GF-D8 (cell line): ENCODE measurements at places on chromosomes 2 and 18.

DNA sequence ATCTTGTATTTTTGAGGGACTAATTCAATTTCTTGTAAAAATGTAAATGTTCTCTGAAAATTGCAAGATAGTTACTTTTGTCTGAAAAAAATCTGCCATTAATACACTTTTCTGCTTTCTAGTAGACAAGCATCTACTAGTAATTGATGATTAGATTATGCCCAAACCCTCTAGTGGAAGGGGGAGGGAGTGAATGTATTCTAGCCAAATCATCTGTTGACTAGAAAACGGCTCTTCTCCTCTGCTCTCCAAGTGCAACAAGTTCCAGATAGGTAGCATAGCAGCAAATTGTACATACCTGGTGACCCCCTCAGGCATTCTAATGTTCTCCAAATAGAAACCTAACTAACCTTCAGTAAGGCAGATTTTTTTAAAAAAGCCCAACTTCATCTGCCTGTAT is 58.6 kb downstream of the RELCH start:
- DNase-seq = no peak

DNA sequence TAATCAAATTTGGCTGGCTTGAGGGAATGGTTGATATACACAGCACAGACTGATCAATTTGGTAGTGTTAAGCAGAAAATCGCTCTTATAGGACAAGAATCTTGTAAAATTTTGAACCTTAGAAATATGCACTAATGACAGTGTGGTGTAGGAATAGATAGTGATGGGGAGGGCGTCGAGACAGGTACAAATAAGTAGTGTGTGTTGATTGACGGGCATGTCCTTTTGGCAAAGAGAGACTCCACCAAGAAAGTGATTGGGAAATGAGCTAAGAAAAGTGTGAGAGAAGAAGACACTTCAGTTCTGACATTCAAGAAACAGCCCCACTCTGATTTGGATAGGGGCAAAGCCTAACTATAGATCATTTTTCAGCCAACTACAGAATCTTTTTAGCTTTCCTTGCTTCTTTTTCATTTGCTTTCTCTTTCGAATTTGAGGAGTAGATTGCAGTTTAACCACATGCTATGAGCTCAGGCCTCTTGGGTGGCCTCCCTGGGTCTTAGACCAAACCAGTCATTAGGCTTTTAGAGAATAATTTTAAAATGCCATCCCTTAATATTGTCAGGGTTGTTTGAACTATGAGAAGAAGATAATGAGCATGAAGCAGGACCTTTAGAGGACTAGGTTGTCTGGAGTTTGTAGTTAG is 127.1 kb downstream of the CERS6 start:
- DNase-seq = no peak

- DNase-seq = no peak
Observed at GRCh38 chr2:1806254-1806653, 61.9 kb upstream of the PXDN start.

DNA sequence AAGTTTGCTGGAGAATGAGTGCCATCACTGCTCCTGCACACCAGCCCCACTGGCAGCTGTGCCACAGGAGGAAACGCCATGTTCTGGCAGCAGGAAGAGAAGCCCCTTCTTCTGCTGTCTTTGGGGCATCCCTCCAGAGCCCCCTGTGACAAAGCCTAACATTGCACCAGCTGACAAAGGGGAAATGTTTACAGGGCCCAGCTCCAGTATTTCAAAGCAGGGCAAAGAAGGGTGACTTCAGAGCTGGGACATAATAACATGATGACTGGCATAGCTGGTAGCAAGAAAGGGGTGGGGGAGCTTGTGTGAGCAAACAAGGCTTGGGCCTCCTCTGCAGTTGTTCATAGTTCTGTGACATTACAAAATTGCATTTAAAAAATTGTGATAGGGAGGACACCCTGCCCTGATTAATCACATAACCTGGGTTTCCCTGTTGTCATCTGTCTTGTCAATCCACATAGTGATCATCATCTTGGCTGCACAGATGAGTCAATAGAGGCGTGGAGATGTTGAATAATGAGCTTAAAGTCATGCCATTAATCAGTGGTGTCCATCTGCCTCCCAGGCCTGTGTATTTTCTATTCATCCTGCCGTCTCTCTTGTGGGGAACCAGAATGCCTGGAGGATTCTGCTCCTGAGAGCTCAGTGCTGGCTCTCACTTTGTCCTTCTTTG is 29.1 kb upstream of the PDIA6 start:
- DNase-seq = no peak

DNA sequence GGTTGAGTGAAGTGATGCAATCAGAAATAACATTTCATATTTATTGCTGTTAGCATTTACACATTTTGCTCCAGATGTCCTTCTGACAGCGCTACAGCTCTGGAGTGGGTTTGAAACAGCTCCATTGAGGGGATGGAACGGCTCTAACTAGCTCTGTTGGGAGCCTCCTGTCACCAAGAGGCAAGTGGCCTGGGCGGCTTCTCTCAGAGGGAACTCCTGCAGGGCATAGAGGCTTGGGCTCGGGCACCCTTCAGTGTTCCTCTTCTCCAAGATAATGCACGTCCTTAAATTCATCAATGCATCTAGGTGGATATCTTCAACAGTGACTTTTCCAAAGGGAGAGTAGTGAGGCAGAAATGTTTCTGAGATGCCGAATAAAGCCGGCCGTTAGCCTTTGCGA is 122.5 kb downstream of the CNTNAP5 start:
- DNase-seq = no peak

GRCh38 chr2:230668939-230669303 is 43.7 kb upstream of the CAB39 start:
- no peak for DNase-seq

DNA sequence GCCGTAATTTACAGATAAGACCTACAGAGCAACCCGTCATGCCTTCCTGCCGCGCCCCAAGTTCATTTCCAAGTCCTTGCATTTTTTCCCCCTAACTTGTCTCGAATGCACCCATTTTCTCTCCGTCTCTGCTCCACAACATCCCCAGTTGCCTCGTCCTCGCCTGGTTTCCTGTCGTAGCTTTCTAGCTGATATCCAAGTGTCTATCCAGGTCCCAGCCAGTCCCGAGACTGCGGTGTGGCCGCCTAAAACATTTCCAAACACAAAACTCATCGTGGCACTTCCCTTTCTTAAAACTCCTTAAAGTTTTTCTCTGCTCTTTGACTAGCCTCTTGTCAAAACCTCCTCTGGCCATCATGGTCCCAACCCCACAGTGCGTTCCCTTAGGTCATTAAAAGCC is 1.2 kb upstream of the BARD1 start:
- no peak for DNase-seq

DNA sequence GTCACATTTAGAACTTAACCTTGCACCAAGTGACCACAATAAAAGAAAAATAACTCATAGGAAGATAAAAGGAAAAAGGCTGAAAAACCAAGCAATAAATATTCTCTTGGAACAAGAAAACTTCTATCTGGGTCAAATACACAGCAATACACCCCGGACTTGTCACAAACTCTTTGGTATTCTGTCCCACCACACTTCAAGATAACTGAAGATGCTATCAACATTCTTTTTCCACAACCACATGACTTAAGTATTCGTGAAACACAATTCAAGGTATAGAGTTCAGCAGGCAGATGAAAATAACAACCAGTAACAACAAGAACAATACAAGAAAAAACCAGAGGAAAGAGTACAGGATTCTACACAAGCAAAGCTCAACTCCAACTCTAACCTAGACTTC is 18.0 kb downstream of the MBD2 start:
- DNase-seq = no peak

DNA sequence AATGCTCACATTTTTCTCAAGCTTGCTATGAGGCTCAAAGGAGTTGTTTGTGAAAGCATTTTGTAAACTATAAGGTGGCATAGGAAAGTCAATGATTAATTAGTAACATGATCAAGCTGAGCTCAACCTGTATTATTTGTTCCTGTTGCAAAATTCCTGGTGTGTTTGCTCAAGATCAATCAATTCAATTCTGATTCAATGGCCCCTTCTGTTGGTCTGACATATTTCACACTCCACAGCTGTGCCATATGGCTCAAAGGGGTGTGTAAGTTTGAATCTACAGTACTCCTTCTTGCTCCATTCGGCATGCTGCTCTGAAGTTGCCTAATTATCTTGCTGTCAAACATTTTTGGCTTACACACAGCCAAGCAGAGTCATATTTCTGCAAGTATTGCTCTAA is 341.6 kb upstream of the LRP1B start:
- DNase-seq = no peak

DNA sequence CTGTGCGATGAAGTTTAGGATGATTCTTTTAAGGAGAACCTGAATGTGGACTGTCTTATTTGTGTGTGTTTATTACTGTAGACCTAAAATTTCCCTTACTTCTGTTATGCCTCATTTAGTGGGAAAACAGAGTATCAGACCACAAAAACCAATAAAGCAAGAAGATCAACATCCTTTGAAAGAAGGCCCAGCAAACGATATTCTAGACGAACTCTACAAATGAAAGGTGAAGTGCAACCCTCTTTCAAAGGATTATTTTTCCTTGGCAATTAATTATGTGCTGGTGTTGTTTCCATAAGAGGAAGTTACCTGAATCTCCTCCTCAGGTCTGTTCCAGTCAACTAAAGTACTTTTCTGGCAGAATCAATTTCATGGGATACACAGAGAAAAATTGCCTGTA is 78.6 kb downstream of the EPB41L5 start:
- DNase-seq = no peak

DNA sequence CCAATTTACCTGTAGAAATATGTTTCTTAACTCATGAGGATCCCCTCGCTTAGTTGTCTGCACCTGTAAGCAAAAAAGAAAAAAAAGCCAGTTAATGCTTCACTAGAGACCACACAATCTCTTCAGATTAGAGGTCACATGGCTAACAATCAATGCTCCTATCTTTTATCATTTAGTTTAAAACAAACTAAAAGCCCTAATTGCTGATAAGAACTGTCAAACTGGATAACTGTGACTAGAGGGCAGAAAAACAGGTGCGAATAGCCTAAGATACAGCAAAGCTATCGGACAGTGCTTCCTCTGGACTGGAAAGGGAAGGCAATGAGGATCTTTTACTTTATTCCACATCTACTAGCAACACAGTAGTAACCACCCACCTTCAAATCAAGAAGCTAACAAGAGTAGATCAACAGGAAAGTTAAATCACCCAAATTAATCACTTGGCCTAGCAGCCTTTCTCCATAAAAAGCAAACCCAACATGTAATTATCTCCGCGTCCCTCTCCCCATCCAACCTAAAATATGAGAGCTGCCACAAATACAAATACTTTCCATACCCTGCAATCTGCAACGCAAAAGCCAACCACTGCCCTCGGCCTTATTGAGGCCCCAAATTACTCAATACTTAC is 734 bp downstream of the SLC25A12 start:
- no peak for DNase-seq

DNA sequence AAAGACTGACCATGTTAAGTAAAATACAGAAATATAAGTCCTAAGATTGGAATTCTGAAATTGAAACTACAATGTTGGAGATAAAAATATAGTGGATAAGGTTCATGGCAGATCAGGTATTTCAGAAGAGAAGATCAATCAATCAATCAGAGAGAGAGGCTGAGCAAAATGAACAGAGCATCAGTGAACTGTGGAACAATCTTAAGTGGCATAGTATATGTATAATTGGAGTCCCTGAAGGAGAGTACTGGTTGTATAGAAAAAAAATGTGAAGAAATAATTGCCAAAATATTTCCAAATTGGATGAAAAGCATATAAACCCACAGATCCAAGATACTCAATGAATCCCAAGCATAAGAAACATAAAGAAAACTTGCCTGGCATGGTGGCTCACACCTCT is 35.0 kb downstream of the ASB18 start:
- no peak for DNase-seq

DNA sequence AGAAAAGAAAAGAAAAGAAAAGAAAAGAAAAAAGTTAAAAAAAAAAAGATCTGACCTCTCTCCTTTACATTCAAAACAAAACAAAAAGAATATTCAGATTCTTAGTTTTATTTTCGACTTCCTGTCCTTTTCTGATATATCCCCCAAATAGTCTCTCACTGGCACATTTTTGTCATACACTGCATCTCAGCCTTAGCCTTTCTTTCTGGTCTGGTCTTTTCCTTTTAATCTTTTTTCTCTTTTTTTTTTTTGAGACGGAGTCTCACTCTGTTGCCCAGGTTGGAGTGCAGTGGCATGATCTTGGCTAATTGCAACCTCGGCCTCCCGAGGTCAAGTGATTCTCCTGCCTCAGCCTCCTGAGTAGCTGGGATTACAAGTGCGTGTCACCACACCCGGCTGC is 1.6 kb upstream of the RIOK3 start:
- no peak for DNase-seq

- DNase-seq = no peak
Observed at GRCh38 chr2:31384351-31384750, 30.2 kb downstream of the XDH start.
